ENCODE measurements at places on chromosomes 6 and 20.

- DNase-seq, result peak; percentile 58
Measured at GRCh38 chr20:53941680-53942471, 128.5 kb downstream of the BCAS1 start.

- no peak for DNase-seq
Measured at GRCh38 chr6:48630511-48630910, 519.5 kb upstream of the PTCHD4 start.

- DNase-seq, result no peak
Measured at GRCh38 chr6:93447874-93448273, 28.5 kb upstream of the EPHA7 start.

DNA sequence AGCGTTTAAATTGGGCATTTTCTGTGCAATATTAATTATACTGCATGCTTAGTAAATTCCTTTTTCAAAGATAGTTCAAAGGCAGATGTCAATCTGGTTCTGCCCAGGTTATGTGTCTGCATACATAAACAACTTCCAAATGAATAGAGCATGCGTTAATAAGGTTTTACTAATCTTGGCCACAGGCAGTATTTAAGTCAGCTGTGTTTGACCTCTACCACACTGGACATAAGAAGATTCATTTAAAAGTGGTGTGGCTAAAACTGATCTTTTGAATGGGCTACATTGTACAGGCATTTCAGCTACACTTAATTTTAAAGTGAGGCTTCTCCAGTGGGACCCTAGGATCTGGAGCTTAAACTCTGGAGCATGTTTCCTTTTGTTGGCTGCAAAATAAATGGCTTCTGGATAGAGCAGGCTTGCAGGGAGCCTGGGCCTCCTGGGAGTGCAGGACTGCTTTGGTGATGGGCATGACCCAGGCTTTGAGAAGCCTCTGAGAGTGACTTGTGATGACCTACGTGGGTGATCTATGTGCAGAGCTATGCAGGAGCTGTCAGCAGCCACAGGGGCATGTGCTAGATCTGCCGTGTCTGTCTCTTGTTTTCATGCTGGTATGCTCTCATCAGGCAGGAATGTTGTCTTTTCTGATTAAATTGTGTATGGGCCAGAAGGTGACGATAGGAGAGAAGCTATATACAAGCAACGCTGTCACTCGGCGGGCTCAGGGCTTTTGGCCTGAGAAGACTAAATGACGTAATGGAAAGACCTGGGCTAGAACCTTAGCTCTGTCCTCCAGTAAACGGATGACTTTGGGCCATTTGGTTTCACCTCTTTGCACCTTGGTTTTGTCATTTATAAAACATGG, 331.2 kb downstream of the QKI start:
- peak; percentile 63 for DNase-seq

DNA sequence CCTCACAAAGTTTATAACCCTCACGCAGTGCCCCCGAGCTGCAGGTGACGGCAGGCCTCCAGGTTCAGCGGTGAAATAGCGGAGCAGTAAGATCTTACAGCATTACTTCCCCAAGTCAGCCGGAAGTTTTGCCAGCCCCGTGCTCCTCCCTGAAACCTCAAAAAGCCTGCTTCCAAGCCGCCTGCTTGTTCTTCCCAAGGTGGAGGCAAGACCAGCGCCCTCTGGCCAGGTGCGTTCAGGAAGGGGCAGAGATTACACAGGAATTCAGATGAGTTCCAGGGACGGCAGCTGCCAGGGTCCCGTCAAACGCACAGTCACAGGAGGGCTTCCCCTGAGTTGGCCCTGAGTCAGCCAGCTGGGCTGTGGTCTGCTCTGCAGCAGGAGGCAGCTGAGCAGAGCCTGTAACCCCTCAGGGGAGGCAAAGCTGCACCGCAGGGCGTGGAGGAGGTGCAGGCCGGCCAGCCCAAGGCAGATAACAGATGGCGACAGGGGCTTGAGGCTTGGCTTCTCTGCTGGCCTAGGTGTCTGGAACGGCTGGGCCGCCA, 124.1 kb upstream of the RPS6KA2 start:
- DNase-seq, result peak; percentile 76

GRCh38 chr6:107729098-107729497, 95.0 kb downstream of the SCML4 start:
- peak; percentile 74 for DNase-seq

DNA sequence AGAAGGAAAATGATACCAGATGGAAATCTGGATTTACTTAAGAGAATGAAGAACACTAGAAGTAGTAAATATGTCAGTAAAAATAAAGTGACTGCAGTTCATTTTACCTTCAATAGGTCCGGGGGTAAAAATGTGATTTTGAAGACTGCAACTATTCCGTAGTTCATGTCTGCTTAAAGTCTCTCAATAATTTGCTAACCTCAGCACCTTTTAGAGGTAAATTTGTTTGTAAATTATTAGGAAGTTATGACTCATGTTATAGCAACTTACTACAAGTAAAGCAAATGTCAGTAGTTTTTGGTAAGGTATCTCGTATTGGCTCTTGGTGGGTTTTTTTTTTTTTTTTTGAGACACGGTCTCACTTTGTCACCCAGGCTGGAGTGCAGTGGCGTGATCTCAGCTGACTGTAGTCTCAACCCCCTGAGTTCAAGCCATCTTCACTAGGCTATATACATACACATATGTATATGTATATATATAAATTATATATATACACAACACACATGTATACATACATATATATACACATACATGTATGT, 32.1 kb downstream of the BICRAL start:
- no peak for DNase-seq

GRCh38 chr20:45053430-45054351, 47.2 kb downstream of the KCNS1 start:
- no peak for DNase-seq

DNA sequence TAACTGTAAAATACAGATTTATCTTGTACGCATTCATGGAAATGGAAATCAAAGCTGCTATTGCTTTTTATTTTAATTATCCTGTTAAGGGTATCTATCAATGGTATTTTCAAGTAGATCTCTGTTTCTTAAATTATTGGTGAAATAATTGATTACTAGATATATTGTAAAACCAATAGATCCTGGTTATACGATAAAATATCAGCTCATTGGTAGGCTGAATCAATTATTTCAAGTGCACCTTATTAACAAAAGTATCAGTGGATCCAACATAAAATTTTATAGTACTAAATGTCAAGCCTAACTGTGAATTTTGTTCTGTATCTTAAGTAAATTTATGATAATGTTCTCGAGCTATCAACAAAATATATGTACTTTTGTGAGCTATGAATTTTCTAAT, 21.8 kb downstream of the PARD6B start:
- DNase-seq, result no peak

- no peak for DNase-seq
Measured at GRCh38 chr6:167803816-167804215, 22.9 kb upstream of the AFDN start.

GRCh38 chr6:10386756-10387654, 27.9 kb downstream of the TFAP2A start:
- DNase-seq, result no peak

DNA sequence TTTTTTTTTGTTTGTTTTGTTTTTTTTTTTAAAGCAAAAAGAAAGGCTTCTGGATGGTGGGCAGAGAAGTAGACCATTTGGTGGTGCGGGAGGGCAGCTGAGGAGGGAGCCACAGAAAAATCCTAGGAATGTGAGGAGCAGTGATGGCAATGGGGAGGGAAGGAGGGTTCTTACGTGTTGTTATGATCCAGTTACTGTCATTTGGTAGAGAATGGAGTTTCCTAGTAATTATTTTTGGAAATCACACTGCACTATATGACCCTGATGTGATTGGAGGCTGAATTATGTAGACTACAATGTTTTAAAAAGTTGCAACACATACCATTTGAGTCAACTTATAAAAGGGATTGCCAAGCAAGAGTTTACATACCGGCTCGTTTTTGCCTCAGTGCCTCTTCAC, 22.1 kb downstream of the ADGRF5 start:
- no peak for DNase-seq

DNA sequence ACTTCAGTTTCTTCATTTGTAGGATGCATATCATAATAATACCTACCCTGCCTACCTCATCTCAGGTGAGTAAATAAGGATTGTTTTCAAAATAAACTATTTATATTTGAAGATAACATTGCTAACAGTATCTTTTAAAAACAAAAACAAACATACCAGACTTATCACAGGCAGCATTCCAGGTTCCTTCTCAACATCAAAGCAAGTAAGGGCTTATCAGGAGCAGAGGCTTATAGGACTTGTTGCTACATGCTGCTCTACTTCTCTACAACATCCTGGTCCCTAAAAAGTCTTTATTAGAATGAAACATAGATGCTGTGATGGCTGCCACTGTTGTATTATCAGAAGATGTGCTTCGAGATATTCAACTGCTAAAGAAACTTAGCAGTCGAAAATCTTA, 149.2 kb upstream of the PRDM1 start:
- no peak for DNase-seq

DNA sequence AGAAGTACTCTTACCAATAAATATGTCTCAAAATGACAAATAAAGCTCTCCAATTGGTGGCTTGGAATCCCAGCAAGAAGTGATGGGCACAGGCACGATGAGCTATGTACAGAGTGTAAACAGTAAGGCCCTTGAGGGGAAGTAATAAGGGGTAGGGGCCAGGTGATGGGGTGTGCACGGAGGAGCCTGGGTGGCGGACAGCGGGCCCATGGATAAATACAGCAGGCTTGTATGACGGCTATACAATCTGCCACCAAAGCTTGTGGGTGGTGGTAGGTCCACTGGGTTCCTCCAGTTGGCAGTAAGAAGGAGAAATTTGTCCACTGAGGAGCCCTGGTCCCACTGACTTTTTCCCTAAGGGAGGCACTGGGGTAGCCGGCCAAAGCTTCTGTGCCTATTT, 205.4 kb upstream of the RNF24 start:
- DNase-seq, result no peak

GRCh38 chr20:25514195-25514594, 71.1 kb downstream of the NINL start:
- DNase-seq, result no peak

DNA sequence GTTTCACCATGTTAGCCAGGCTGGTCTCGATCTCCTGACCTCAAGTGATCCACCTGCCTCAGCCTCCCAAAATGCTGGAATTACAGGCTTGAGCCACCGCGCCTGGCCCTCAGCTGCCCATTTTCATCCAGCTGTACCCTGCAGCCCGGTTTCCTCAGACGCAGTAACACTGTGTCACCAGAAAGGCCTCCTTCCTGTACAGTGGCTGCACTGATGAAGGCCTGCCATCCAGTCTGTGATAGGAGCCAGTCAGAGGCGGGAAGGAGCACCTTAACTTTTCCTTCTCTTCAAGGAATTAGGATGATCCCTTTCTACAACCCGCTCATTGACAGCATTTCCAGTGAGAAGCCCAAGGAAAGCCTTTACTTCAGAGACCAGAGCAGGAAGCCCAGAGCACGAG, 75.9 kb downstream of the GFOD1 start:
- no peak for DNase-seq

GRCh38 chr6:168305096-168305749, 14.4 kb downstream of the DACT2 start:
- no peak for DNase-seq

GRCh38 chr6:41257369-41258195, 28.9 kb downstream of the TREM1 start:
- no peak for DNase-seq

GRCh38 chr6:155411154-155412052, 44.2 kb downstream of the NOX3 start:
- DNase-seq, result no peak

DNA sequence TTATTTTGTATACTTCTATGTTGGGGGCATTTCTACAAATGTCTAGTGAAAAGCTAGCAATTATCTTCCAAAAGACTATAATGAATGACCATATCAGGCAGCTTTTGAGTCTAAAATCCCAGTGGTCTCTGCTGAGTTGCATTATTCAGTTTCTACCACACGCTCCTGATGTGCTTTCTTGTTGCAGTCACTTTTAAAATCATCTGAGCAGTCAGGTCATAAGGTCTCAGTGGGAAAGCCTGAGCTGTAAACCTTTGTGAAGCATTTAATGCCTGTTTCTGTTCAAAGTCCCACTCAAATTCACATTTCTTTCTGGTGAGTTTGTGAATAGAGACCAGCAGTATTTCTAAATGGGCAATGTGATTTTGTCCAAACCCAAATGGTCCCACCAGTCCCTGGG, 1681.5 kb downstream of the HACE1 start:
- no peak for DNase-seq

GRCh38 chr6:166251655-166252054, 56.5 kb downstream of the PRR18 start:
- DNase-seq, result no peak

GRCh38 chr20:992801-993535, 9.1 kb downstream of the RSPO4 start:
- DNase-seq, result no peak

- no peak for DNase-seq
Measured at GRCh38 chr6:90428514-90428913, 131.9 kb upstream of the BACH2 start.

DNA sequence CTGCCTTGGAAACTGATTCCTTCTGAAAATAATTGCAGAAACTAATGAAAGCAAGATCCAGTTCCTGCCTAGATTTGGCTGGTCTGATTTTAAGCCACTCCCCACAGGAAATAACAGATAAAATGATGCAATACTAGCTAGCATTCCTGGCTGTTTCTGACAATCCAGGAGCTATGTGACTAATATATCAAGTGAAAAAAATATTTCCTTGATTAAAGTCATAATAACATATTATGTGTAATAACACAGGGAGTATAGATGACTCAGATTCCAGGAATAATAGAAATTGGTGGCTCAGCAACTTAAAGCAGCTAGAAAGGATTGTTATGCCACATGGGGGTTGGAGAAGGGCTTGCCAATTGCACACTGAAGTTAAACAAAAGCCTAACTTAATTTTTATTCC, 182.7 kb upstream of the SALL4 start:
- DNase-seq, result peak; percentile 56

- DNase-seq, result no peak
Measured at GRCh38 chr6:100378576-100378975, 86.1 kb downstream of the SIM1 start.

GRCh38 chr6:10412461-10413261, 2.2 kb downstream of the TFAP2A start:
- DNase-seq, result peak; percentile 94

GRCh38 chr6:46010771-46011170, 4.9 kb downstream of the CLIC5 start:
- no peak for DNase-seq

GRCh38 chr6:166657531-166657930, 30.5 kb upstream of the RPS6KA2 start:
- no peak for DNase-seq

All from H7 (cell line).